NCI-H1105 treated with DMSO at 0.1 percent for 48 hours (cell line): ENCODE measurements at places on chromosomes 4 and X.

DNA sequence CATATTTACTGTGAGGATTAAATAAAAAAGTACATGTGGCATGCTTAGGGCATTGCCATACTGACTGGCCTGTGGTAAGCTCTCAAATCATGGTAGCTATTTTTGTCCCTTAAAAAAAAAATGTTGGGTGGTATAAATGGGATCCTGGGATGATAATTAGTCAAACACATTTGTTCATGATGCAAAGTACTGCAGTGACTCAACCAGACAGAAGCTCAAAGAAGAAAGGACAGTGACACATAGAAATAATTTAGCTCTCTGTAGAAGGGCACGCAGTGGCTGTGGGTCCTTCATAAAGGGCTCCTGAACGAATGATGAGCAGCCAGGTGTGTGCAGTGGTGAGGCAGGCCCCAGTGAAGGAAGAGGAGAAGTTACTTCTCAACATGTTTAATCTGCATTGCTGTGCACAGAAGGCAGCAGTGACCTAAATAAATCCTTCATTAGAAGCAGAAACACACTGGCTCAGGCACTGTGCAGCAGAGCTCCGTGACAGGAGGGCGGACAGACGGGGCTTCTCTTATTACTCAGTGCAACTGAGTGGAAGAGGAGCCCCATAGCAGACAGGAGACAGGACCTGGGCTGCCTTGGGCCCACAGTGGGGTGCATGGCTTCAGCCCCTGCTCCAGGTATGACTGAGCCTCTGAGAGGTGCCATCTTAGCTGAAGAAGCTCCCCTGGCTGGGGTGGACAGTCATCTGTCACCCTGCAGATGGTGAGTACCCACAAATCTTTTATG lies 20.3 kb downstream of the HS3ST1 start:
- DNase-seq, result no peak

- no peak for DNase-seq
Observed at GRCh38 chr4:109801895-109802319, at the start of gene CFI. TSS of gene CFI (minus strand) at chr4:109801999. CDS start at chr4:109801971, 28 bp downstream.

DNA sequence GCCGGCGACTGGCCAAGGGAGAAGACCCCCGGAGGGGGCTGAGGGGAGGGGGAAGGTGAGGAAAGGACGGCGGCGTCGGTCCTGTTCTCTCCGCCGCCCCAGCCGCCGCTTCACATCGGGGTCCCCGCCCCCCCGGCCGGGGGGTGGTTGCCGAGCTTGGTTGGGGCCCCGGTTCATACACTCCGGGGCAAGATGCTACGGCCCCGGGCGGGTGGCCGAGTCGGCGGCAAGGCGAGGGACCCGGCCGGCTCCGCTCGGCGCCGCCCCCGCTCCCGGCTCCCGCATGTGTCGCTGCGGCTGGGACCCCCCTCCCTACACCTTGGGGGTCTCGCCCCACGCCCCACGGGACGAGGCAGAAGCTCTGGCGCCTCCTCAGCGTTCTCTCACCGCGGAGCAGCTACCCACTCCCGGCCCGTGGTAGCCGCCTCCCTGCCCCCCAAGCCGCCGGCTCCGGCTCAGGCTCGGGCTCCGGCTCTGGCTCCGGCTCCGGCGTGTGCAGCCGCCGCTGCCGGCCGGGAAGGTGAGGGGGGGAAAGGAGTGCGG lies 461 bp downstream of the FBXW7 start:
- DNase-seq, result no peak

DNA sequence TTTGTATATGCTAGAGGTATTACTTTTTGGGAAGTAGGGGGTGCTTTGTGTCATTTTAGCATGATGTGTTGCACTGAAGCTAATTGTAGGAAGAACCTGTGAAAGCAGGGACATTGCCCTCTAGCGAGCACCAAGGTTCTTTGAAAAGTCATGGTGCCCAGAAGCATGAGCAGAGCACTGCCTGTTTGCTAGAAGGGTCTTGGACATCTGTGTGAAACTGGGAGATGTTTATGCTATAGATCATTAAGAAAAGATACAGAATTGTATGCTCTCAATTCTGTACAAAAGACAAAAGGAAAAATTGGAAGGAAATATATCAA lies 14.7 kb downstream of the GRPR start:
- DNase-seq, result no peak

DNA sequence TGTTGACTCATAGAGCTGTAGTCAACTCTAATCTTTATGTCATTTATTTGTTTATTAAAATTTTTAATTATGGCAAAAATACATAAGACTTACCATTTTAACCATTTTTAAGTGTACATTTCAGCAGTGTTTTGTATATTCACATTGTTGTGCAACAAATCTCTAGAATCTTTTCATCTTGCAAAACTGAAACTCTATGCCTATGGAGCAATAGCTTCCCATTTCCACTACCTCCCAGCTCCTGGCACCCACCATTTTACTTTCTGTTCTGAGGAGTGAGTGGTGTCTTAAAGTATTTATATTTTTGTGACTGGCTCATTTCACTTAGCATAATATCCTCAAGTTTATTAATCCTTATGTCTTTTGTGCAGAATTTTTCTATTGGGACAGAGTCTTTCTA lies 181.0 kb downstream of the GPAT3 start:
- DNase-seq, result no peak

- DNase-seq, result no peak
Observed at GRCh38 chr4:168712316-168712890, 215.6 kb downstream of the PALLD start.

DNA sequence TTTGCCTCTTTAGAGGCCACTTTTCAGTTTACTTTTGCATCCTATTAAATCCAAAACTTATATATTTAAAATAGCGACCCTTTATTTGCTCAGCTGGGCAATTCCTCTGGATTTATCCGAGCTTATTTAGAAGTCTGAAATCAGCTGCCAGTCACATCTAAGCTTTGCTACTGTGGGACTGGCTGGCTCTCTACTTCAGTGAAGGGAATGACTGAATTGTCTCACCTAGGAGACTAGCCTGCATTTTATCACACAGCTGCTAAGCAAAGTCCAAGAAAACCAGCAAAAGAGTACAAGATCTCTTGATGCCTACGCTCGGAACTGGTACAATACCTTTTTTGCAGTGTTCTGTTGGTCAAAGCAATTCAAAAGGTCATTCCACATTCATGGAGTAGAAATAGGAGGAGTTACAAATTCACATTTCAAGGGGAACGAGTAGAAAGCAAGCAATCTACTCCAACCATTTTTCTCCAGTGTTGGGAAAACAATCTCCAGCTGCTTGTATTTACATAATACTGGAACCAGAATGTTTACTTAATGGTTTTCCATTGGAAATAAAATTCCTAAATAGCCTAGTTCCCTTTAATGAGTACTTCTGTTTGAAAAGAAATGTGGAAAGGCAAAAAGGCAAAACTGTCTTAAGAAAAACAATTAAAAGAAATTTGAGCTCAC lies 160.2 kb downstream of the MAGEB5 start:
- no peak for DNase-seq

- no peak for DNase-seq
Observed at GRCh38 chrX:37608156-37608555, 36.7 kb downstream of the LANCL3 start.

DNA sequence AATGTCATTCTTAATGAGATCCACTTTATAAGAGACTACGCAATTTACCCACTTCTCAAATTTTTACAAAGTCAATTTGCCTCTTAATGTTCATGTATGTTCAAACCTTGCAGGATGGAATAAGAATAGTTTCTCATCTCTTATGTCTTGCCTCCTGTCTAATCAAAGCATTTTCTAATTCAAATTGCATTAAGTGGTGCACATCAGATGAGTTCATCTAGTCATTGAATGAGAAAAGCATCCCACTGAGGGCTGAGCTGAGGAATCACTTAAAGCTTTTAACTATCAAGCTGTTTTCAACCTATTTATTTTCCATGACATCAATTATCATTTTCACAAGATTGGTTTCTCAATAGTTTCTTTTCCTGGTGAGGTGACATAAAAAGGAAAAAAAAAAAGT lies 1964.0 kb downstream of the PCDH7 start:
- DNase-seq, result no peak

DNA sequence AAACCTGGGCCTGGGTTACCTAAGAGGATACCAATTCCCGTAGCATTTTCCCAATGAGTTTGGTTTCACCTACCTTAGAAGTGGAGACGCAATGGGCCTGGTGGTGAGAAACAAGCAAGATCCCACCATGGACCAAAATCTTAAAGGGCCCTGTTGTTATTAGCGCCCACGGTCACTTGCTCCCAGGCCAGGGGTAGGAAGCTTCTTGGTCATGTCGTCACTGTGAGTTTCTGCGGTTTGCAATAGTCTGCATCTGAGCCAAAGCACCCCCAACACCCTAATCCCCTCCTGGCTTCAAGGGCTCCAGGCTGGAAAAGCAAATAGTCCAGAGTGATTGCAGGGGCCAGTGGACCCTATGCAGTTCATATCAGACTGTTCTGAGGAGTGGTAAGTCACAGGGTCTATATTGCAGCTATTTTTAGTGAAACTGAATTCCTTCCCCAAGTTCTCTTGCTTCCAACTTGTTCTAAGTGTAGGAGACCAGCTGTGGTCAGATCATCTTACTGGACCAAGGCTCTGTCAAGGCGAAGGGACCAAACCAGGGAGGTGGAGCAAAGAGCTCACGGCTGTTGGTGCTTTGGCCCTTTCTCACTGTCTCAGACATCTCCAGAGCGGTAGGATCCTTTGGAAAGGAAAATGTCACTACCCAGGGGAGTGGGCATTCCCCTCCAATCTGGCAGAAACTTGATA lies 307.9 kb upstream of the F9 start:
- DNase-seq, result no peak

DNA sequence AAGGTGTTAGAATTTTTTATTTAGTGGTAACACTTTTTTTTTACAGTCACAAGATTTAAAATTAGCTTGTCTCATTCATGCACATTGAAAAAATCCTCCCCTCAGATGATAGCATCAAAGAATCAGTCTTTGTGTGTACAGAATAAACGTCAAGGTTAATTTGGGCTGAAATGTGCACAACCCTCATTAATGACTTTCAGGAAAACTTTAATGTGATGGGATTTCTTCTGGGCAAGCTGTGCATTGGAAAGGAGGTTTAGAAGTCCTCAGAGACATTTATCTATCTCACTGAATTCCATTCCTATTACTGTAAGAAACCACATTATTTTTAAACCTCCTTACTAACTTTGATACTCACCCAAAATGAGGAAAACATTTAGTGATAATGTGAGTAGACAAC lies 88.2 kb upstream of the TECRL start:
- no peak for DNase-seq

DNA sequence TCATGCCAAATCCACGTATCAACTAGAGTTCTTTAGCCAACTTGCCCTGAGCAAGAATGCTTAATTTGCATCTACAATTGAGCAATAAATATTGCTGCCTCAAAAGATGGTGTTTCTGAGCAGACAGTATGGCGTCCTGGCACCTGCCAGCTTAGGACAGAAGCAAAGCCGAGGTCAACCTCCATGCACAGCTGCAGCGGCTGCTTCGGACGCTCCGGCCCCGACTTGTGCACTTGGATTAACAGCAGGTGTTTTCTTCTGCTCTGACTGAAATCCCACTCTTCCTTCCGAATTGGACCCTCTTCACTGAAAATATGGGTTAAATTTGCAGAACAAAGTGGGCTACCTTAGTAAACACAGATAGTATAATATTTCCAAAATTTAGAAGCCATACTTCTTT lies 215.2 kb upstream of the ETNPPL start:
- DNase-seq, result no peak

GRCh38 chrX:21276736-21277433 lies 97.3 kb upstream of the CNKSR2 start:
- DNase-seq, result no peak

GRCh38 chrX:32480019-32480418 lies 731.3 kb downstream of the DMD start:
- DNase-seq, result no peak

GRCh38 chr4:8391972-8392371 lies 48.6 kb downstream of the ACOX3 start:
- DNase-seq, result no peak

DNA sequence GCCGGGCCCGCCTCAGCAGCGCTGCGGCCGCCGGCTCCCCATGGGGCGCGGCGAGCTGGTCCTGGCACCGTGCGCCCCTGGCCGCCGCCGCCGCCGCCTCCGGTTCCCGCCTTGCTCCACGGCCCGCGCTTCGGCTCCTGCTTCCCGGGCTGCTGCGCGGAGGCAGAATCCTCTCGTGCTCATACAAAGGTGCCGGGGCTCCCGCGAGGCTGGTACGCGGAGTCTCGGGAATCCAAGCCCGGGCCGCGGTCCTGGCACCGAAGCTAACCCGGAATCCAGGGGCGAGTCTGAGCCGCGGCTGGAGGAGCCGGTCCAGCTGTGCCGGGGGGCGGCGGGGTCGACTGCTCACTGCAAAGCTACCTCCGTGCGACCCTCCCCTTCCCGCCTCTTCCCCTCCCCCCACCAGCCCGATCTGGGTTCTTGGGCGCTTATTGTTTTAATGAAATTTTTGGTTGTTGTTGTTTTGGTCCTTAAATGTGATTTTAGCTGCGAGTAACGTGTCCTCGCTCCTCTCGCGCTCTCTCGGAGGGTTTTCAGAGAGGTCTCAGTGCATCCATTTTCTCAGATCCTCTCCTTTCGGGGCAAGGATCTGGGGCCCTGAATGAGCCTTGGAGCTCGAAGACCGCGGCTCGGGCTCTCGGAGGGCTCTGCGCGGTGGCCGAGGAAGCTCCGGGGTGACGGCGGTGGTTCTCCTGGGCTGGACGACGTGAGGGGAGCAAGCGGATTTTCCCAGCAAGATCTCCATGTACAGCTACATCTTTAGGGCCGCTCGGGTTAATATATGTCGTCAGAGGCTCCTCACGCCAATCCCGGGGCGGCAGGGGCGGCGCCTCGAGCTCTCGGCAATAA lies at the start of gene HAND2:
Gene HAND2, minus strand, starts transcription at position 753 of the 849 bp plus-strand sequence. CDS start 940 bp downstream, outside the sequence.
- peak; percentile 73 for DNase-seq

DNA sequence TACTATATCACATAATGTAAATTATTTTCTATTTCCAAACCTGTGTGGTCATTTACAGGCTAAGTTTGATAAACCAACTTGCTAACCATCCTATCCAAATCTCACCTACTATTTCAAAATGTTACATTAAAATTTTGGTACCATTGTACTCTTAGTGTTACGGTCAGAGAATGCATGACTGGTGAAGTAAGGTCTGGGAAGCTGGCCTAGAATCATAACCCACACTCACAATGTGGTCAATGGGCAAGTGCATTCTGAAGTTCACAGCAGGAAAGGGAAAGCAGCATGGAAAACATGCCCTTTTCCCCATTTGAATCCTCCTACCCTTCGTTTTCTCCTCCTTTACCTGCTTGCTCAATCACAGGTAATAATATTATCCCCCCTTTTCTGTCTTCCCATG lies 54.4 kb downstream of the PPP3CA start:
- no peak for DNase-seq

- DNase-seq, result no peak
Observed at GRCh38 chr4:6618386-6619115, 21.9 kb upstream of the MRFAP1 start.

DNA sequence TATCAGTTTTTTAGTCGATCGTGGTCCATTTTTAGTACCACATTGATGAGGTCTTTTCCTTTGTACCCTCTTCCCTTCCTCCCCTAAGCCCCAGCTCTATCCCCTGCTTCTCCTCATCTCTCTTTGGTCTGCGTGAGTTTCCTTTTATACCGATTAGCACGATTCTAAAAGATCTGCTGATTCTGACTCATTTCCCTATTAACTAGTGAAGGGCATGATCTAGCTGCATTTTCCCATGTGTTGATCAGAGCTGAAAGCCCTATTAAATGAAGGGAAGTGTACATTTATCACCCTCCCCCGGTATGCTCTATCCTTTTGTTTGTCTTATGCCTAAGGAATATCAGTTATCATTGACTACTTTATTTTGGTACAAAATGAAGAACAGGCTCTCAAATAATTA lies 181.7 kb upstream of the NPY2R start:
- no peak for DNase-seq

GRCh38 chr4:148800940-148801339 lies 358.7 kb upstream of the NR3C2 start:
- DNase-seq, result no peak
